ENCODE measurements at places on chromosomes 2 and 18. TPM values are rescaled to one million over a fixed set of nuclear protein-coding genes. Genes with fewer than 3 reads are reported as not detected.

GCKR gene
- not detected for total RNA-seq

GRCh38 chr2:119288576-119288975, 64.9 kb downstream of the STEAP3 start:
- no peak for DNase-seq

ST8SIA3 gene
- total RNA-seq = not detected

NEU4 gene
- not detected for total RNA-seq

CNDP1 gene
- not detected for total RNA-seq

DNA sequence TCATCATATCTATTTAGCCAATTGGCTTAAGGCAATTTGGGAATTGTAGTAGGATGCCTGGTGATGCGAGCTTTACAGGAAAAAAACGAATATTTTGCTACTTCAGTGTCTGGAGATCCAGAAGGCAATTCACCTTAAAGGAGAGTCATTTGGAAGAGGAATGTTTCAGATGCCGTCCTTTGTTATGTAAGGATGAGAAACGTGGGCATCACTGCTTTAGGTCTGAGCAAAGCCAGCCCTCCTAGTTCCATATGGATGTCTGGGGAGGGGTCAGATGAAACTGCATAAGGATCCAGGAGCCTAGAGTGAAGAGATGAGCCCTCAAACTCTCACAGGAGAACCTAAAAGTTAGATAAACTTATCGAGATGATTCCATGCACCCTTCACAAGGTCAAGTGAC, 30.9 kb upstream of the DOCK10 start:
- no peak for DNase-seq

DTNA gene
- 153 TPM for total RNA-seq

SLC23A3 gene
- total RNA-seq = 1.4 TPM

ANKRD53 gene
- total RNA-seq = 0.30 TPM

- peak; percentile 46 for DNase-seq
These were observed 3.4 kb upstream of the BCL11A start for GRCh38 chr2:60556576-60557485.

GRCh38 chr2:109018452-109018851, 29.4 kb upstream of the EDAR start:
- DNase-seq = no peak

TBR1 gene
- not detected for total RNA-seq

- no peak for DNase-seq
These were observed 57.5 kb downstream of the KANSL1L start for GRCh38 chr2:210113614-210114235.
